ENCODE measurements at places on chromosomes 7 and 10. TPM values are rescaled to one million over a fixed set of nuclear protein-coding genes. Genes with fewer than 3 reads are reported as not detected.
A peak's percentile ranks its signal among the peaks of the same experiment; 100 is the strongest.

- DNase-seq = no peak
Measured at GRCh38 chr7:80600046-80600445, 38.4 kb upstream of the CD36 start.

- DNase-seq = no peak
Measured at GRCh38 chr7:106125417-106125816, 13.3 kb upstream of the SYPL1 start.

GRCh38 chr7:101231644-101232043 lies 6.0 kb downstream of the CLDN15 start:
- DNase-seq = no peak

DNA sequence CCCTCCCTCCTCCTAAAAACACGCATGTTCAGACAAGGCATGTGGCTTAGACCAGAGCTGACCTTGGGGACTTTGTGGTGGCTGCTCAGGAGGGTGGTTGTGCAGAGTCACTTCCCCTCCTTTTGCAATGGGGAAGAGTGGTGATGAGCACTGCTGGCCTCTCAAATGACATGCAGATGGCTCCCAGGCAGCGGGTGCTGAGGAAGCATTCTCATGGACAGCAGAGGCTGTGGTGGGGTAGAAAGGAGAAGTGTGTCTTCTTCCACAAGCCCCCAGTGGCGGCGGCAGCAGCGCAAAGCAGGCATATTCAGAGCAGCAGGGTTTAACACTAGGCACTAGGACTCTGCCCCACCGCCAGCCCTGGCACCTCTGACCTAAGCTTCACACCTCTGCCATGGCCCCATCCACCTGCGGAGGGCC lies 105.9 kb upstream of the ANLN start:
- DNase-seq = peak; percentile 82

- DNase-seq = no peak
Measured at GRCh38 chr10:77801474-77802161, 124.9 kb downstream of the DLG5 start.

DNA sequence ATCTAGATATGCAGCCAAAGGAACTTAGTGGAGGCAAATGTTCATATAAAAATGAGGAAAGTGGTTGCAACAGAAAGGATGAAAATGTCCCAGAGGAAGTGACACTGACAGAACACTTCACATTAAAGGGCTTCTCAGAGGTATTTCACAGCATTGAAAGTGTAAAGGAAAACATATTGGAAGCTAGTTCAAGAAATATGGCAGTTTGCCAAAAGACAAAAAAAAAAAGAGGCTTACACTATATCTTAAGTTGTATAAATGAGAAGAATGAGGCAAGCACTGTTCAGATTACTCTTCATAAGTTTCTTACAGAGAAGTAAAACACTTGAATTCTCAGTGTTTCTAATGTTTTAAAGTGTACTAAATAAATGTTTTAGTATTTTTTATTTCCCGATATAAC lies 20.1 kb downstream of the RUNDC3B start:
- DNase-seq = no peak

DNA sequence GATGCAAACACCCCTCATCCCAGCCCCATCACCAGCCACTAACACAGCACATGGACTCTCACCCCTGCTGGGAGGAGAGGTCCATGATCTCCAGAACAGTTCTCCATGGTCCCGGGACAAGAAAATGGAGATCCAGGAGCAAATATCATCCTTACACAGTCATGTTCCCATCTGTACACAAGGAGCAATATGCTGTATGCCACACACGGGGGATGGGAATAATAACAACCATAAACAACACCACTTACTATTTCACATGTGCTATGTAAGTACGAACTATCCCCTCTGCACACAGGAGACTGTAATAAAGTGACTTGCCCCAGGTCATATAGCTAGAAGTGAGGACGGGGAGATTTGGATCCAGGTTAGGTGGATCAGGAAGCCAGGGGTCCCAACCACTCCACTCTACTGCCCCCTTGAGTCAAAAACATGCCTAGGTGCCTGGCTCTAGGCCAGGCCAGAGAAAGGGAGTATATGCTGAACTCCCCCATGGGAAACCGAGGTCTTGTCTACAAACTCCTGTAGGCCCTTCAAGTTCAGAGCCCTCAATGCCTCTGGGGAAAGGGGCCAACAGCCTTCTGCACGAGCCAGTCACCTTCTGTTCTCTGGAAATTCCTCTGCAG lies 34.1 kb downstream of the LRRC20 start:
- DNase-seq = peak; percentile 34

The LRMDA gene
- polyA plus RNA-seq = 48.6 TPM

The RBP3 gene
- not detected for polyA plus RNA-seq

The ZNF22 gene
- 18.7 TPM for polyA plus RNA-seq

GRCh38 chr7:47188653-47189315 lies 393.1 kb downstream of the TNS3 start:
- DNase-seq = no peak

GRCh38 chr7:130430841-130431666 lies 9.8 kb downstream of the CEP41 start:
- DNase-seq = peak; percentile 72

The GIMAP4 gene
- polyA plus RNA-seq = 28.9 TPM

The CCDC3 gene
- 9.7 TPM for polyA plus RNA-seq

DNA sequence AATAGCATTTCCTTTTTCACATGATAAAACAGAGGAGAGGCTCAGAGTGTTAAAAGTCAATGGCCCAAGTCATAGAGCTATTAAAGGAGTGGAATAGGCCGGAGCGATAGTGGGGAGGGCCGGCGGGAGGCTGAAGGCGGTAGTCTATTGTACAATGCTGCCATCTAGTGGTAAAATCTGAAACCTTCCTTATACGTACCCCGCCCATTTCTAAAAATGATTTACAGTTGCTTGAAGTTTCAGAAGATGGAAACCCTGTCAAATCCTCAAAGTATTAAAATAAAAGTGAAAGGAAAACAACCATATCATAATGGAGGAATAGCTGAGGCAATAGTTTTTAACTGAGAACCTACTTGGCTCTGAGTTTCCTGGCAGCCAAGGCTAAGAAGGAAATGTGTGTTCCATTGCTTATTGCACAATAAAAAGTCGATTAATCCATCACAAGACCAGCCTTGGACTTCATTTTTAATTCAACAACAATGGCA lies 209.1 kb downstream of the CCSER2 start:
- no peak for DNase-seq

The ABHD11 gene
- polyA plus RNA-seq = 55.3 TPM

The ASB4 gene
- polyA plus RNA-seq = 0.09 TPM

- DNase-seq = peak; percentile 12
Measured at GRCh38 chr7:87154166-87154565, 1.9 kb downstream of the DMTF1 start.

DNA sequence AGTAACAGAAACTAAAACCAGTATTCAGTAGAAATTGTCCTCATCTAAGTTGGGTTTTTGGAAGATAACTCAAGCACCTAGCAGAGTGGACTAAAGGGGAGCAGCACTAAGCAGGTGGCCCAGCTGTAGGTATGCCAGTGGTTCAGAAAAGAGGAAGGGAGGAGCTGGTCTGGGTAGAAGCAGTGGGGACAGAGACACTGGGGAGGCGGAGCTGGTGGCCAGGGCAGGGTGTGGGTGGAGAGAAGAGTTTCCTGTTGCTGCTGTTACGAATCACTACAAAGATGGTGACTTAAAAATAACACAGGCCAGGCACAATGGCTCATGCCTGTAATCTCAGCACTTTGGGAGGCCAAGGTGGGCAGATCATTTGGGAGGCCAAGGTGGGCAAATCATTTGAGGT lies 136.2 kb downstream of the WDR11 start:
- DNase-seq = no peak

The MYL10 gene
- polyA plus RNA-seq = not detected

The CTBP2 gene
- polyA plus RNA-seq = 33.1 TPM

DNA sequence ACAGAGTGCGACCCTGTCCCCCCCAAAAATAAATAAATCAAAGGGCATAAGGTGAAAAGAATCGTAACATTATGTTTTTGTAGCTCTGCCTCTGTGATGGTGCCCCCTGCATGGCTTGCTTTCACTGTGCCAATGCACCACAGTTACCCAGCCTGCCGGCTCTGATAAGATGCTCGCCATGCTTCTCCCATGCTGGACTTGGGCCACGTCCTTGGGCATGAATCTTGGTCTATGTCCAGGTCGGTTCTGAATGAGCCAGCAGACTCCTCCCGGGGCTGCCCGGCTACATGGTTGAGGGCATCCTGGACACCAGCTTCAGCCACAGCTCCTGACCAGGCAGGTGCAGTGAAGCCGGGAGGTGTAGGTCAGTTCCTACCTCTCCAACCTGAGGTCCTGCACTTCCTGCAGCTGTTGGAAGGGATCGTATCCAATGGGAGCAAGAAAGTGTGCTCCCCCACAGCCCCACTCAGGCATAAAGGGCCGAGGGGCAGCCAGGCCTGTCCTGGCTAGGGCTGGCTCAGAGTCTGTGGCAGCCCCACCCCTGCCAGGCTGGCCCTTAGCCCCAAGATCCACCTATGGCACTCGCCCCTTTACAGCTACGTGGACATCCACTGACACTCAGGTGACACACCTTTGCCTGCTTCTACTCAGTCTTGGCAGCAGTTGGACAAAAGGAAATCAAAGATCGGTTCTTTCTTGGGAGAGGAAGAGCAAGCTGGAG lies 34.1 kb downstream of the CHST3 start:
- DNase-seq = no peak

DNA sequence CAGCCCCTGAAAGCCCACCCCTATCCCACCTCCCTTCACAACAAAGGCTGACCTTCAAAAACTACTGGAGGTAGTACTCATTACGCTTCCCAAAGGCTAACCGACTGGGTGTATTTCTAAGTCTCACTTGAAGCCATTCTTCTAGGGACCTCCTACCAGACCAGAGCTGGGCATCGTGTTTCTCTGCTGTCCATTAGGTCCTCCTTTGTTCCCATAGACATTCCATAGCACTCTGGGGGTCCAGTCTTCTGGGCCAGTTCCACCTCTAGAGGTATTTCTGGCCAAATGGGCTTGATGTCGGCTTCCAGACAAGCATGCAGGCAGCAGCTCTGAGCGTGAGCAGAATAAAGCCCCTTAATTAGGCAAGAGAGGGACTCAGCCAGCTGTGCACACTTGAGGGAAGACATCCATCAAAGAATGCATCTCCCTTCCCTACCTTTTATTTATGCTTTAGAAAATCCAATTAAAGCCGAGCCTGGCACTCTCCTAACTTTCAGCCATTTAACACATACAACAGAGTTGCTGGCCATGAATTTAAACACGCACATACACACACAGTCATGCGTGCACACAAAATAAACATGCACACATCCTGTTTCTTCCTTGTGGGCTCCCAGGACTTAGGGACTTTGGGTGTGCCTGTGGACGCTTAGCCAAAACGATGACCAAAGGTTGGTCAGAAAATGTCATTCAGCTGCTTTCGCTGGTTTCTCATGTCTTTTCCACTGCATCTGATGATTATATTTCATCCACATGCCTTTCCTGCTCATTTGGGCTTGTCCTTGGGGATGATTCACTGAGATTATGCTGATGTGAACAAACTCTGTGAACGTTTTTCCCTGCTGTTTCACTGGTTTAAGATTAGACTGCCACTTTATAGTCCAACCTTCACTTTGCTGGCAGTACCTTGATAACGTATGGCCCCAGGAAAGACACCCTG lies 362.0 kb upstream of the NFE2L3 start:
- no peak for DNase-seq

DNA sequence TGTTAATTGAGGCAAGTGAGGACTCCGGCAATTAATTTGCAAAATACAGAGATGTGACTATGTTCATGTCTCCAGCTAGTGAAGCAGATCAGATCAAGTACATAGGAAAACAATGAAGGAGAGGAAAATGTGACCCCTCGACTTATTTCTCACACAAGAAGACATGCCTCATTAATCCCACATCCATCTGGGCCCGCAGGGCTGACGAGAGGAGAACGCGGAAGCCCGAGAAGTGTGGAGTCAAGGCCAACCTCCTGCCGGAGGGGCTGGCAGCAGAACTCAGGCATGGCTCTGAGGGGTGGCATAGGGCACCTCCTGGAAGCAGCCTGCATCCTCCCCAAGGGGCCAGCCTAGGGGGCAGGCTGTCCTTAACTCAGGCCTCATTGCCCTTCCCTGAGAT lies 54.4 kb downstream of the ZNF503 start:
- DNase-seq = no peak

The DOCK4 gene
- polyA plus RNA-seq = 3.2 TPM

The PNLIPRP2 gene
- not detected for polyA plus RNA-seq

DNA sequence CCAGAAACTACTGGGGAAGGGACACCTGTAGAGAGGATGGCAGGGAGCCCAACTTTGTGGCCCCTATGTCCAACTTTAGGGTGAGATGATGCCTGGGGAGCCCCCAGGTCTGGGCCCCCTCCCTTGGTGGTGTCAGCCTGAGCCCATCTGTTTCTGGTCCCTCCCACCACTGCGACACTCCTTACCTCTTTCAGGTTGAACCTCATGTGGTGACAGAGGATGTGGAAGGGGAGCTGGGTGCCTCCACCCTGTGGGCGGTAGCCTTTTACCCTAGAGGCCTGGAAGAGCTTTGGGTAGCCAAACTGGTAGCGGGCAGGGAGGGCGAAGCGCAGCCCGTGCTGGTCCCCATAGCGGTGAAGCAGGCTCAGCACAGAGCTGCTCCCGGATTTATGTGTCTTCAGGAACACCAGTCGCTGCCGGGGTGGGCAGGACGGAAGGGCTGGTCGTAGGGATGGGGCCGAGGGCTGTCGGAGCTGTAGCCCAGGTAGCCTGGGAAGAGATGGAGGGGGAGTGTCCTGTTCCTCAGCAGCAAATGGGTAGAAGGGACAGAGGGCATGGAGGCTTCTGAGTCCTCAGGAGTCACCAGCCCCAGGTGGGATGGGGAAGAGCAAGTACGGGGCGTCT lies 2.0 kb downstream of the GAL3ST4 start:
- no peak for DNase-seq

- no peak for DNase-seq
Measured at GRCh38 chr10:133178357-133179127, 18.5 kb downstream of the KNDC1 start.

All from kidney (tissue), 22 donors.